ENCODE measurements at places on chromosomes 6 and 20.

DNA sequence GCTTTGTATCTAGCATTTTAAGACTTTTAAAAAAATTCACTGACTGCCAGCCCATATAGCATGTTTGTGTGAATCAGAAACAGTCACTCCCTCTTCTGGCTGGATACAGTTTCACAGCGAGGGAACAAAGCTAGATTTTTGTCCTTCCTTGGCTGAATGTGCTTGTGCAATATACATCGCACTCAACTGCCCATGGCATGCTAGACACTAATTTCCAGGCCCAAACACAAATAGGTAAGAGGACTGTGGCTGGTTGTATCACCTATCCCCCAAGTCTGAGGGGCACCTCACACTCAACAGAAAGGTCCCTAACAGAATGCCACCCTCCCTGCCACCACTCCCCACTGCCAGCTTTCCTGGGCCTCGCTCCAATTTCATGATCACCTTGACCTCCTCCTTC is 16.2 kb upstream of the BLCAP start:
- peak; percentile 39 for DNase-seq

- no peak for DNase-seq
These were observed 12.4 kb upstream of the DEK start for GRCh38 chr6:18276610-18277236.

DNA sequence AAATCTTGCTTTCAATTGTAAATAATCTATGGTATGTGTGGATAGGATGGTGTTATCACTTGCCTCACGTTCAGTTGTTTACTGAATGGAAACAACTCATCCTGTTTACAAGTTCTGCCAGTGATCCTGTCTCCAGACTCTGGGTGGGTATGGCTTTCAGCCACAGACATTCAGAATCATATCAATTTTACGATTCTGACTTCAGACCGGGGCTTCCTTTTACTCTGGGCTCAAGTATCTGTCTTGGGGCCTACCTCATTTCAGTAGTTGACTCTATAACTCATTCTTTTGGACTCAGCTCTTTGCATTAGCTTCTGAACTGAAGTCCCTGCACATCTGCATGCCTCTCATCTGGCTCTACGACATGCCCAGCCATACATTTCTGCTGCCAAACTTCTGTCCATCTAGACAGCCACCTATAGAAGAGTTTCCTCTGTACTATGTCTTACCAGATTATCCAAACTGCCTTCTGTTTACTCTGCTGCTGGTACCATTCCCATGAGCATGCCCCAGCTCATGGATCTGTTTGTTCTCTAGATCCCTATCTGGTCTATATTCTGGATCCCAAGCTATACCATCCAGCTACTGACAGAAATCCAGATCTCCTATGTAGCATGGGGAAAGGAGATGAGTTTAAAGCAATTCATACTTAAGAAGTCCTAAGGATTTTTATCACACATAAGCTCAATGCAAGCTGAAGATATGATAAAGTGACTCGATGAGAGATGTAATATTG is 34.3 kb downstream of the FYN start:
- DNase-seq, result no peak

DNA sequence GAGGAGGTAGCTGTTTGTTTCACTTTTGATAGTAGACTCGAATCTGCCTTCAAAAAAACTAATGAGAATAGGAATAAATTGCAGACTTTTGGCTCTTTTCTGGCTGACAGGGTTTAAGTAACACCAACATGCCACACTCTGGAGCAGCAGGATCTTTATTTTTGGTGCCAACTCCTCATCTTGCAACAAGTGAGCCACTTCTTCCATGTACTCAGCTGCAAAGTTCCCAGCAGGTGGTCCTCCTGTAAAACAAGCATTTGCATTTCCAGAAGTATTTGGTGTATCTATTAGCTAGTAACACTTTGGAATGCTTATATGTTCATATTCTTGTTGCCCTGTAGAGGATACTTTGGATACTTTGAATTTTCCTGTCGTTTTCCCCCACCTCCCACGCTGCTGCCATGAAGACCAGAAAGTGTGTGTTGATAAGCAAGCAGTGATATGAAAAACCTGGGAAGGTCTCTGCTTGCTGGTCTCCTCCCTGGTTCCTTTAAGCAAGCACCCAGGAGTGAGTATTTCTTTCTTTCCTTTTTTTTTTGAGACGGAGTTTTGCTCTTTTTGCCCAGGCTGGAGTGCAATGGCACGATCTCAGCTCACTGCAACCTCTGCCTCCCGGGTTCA is 1.0 kb downstream of the ARMH2 start:
- DNase-seq, result no peak

DNA sequence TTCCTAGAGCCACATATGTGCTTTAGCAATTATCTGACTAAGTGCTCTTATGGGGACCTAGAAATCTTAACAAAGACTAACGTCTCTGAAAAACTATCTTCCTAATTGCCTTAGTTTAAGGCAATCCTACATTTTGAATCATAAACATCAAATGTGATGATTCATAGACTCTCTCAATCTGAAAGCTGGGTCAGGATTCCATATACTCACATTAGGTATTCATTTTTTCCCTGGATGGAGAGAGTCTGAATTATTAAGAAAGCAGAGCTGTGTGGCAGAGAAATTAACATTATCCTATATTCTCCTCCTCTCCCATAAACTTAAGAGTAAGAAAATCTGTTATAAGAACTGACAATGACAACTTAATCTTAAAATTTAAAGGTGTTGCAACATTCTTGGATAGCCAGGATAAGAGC is 1.6 kb upstream of the PRL start:
- DNase-seq, result no peak

DNA sequence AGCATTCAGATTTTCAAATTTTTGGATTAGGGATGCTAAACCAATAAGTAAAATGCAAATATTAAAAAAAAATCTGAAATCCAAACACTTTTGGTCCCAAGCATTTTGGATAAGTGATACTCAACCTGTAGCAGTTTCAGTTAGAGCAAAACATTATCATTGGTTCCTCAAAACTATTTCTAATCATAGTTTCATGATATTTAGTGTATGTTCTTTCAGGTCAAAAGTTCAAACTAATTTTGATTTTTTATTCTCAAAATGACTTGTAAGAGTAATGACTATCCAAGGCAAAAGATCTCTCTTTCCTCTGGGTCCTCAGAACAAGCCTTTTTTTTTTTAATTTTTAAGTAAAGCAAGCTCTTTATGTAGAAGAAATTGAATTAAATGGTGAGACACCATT is 64.0 kb upstream of the TFB1M start:
- DNase-seq, result no peak

GRCh38 chr6:84432619-84433018 is 205.2 kb upstream of the CEP162 start:
- DNase-seq, result no peak

DNA sequence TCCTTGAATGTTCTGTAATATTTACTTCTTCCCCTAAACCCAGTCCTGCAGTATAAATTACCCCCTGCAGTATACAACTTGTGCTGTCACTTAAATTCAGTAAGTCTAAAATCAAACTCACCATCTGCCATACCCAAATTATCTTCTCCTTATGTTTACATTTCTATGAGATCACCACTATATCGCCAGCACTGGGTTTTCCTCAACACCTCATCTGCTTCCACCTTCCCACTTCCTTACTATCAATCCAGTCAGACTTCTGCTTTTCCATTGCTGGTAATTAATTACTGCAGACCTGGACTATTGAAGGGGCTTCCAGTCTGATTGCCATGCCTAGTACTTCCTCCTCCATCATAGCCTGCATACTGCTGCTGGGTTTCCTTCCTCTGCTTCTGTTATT is 15.2 kb downstream of the EFHC1 start:
- no peak for DNase-seq

- no peak for DNase-seq
These were observed 34.2 kb upstream of the MDGA1 start for GRCh38 chr6:37731888-37732287.

- no peak for DNase-seq
These were observed 12.1 kb upstream of the TENT5A start for GRCh38 chr6:81764531-81764930.

DNA sequence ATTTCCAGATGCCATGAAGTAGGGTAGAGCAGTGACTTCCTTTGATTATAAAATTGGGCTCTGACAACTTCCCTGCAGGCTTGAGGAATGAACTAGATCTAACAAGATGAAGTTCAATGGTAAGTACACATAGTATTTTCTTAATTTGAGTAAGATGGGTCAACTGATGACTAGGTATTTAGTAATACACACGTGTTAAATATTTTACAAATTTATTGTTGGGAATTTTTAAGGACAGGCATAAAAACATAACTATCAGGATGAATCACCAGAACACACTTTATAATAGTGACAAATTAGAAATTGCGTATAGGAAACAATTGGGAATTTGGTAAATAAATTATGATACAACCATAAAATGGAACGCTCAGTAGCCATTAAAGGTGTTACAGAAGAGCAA is 762.4 kb upstream of the SLC35B3 start:
- no peak for DNase-seq

- no peak for DNase-seq
These were observed 16.6 kb downstream of the CENPW start for GRCh38 chr6:126356526-126356925.

DNA sequence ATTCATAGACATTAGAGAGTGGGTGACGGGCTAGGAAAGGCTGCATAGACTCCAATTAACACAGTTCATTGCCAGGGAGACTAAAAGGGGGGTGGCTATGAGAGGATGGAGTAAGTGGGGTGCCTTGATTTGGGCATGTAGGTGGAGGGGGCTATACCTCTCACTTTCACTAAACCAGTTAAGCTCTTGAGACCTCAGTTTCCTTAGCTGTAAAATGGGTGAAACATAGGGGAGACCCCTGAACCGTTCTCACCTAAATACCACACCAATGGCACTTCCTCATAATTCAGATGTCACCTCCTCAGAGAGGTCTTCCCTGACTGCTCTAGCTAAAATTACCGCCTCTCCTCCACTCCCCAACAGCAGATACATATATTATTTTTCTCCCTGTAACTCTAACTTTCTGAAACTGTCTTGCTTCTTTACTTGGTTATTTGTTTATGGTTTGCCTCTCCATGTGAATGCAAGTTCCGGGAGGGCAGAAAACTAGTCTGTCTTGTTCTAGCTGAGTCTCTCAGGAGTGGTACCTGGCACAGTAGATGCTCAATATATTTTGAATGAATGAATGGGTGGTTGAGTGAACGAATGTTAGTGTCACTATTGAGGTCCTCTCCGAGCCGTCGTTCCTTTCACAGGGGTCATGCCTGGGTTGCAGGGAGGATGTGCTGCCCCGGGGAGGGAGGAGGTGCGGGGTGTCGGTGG is 615 bp upstream of the EYA2 start:
- DNase-seq, result no peak
